ENCODE measurements at places on chromosomes 1 and 21.

DNA sequence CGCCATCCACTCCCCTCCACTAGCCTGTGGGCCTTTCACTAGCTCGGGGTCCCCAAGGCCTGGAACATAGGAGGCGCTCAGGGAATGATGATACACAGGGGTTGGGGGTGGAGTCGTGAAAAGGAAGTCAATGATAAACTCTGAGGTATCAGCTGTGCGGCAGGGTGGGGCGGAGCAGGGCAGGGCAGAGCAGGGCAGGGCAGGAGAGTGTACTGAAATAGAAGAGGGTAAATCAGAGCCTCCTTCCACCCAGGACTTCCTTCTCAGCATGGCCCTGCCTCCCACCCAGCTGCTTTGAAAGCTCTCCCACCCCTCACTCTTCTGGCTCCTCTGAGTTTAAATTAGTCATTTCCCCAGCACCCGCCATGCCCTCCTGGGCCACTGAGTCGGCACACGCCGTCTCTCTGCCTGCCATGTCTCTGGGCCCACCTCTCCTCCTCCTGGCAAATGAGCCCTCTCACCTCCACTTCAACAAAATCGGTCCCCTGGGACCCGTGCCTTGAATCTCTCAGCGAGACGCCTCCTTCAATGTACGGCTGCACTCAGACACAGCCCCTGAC lies 16.9 kb downstream of the CAPZB start:
- peak; percentile 65 for DNase-seq

DNA sequence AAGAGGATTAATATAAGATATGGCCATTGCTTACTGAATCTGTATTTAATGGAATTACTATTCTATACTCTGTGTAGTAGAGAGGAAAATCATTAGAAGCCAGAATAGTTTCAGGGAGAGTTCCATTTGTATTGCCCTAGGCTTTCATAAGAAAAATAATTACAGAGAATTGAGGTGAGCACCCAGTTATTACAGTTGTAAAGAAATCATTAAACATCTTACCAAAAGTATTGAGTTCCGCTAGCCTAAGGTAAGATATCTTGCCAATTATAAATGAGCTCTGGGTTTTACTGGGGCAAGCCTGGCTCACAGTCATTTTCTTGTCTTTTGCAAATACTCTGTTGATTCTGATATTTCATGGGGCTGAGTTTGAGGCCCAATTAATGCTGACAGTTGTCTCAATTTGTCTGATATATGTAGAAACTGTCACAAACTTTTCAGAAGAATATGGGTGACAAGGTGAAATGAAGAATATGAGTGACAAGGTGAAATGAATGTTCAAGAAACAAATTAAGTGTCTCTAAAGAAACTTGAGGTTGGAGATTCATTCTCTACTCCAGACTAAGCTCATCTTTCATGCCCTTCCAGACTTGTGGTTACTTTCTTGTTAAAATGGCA lies 127.8 kb downstream of the PTGER3 start:
- no peak for DNase-seq

DNA sequence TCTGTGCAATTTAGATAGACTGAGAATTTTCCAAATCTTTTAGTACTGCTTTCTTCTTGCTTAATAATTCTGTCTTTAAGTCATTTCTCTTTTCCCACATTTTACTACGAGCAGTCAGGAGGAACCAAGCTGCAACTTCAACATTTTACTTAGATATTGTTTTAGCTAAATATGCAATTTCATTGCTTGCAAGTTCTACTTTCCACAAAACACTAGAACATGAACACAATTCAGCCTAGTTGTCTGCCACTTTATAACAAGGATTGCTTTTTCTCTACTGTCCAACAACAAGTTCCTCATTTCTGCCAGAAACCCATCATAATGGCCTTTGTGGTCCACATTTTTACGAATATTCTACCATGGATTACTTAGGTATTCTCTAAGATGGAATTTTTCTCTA lies 36.6 kb downstream of the SORT1 start:
- no peak for DNase-seq

GRCh38 chr1:39590546-39590945 lies 14.0 kb upstream of the PABPC4 start:
- no peak for DNase-seq
